ENCODE measurements at places on chromosomes 1 and 21.
A peak's percentile ranks its signal among the peaks of the same experiment; 100 is the strongest.

DNA sequence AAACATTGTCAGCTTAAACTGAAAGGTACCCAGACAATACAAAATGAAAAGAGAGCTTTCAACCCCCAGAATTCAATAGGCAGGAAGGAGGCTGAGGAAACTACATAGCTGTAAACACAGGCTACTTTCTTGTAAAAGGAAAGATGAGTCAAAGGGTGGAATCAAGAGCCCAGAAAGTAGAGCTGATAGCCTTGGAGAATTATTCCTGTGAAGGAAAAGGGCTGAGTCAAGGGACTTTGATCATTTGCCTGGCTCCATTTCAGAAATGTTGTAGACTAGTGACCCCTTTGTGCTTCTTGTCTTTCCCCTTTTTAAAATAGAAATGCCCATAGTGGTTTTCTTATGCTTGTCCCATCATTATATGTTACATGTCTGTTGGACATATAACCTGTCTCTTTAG lies 597.6 kb downstream of the ADGRL2 start:
- no peak for DNase-seq

DNA sequence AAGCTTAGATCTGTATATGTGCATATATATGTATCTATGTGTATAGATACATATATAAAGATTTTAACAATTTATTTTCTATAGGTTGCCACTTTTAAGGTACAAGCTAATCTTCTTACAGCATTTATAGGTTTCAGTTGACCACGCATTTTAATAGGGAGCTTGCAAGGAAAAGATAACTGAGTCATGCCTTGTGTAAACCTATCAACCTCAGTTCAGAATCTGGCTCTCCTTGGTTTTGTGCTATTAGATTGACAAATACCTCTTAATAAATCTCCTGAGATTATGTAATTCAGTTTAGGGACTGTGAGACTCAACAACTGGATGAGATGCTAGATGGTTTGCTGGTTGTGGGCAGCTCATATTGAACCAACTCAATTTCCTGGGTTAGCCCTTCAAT lies 114.7 kb upstream of the SERBP1 start:
- DNase-seq, result no peak

DNA sequence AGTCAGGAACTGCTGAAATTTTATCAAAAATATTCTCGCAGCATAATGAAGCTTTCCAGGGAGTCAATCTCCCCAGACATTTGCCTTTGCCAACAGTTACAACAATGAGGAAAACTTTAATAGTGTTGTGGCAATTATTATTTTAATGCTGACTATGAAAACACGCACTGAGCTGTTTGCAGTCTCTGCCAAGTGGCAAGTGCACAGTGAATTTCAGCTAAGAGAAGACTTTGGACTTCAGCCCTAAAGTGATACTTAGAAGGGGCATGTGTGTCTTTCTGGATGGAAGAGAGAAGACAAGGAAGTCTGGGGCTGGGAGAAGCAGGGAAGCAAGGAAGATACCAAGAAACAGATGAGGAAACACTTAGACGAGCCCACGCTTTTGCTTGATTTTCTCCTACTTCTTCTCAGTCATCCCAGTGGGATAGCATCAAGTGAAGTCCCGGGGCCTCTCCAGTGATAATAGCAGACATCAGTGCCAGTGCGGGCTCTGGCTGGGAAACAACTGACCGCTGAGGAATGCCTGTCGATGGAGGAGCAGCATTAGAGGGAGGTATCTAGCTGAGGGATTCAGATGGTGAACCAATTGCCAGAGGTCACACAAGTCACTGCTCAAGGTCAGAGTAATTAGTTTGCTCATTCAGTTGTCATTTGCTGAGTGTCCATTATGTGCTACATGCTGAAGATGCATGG lies 196.3 kb downstream of the TTLL7 start:
- no peak for DNase-seq

DNA sequence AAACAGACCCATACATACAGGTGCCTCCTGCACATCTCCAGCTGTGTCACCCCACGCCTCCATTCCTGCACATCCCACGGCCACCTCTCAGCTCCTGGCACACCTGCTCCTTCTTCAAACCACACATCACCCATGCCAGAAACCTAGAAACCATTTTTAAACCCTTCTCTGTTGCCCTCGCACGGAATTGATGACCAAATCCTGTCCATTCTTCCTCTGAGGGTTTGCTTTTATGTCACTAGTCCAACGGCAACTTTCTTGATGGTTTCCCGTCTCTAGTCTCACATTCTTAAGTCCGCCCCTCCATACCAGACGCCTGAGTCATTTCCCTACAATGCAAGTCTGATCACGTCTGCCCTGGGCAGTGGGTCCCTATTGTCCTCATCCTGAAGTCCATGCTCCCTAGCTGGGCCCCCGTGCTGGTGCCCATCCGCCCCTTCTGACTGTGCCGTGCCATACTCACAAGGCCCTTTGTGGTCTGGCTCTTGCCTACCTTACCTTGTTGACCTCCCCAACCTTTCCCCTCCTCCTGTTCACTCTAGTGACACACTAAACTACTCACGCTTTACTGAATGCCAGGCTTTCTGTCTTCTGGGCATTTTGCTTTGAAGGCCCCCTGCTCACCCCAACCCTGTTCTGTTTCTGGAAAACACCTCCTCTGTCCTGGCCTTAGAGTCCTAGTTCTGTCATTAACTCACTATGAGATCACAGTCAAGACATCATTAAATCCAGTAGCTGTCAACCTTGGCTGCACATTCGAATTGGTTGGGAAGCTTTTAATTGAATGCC lies 17.6 kb downstream of the SLC2A1 start:
- DNase-seq, result no peak

- DNase-seq, result no peak
These were observed 59.7 kb downstream of the NTPCR start for GRCh38 chr1:233010146-233010545.

DNA sequence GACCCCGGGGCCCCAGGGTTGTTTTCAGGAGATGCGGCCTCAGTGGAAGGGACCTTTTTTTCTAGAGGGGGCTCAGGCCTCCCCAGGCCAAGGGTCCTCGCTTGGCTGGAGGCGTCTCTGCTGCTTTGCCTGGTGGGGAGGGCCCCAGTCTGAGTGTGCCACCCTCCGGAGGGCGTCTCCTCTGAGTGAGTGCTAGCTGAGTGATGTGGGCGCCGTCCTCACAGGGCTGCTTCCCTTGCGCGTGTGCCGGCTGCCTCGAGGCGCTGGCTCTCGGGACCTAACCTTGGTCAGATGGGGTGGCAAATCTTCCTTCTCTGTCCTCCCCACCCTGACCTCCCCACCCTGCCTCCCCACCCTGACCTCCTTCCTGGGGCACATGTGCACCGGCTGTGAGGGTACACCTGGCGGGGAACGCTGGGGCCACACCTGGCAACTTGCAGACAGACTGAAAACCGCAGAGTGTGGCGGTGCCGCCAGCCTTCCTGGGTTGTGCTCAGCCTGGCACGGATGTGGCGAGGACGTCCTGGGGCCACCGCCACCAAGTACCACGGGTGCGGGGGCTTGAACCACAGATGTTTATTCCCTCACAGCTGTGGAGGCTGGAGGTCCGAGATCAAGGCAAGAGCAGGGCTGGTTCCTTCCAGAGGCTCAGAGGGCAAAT lies 93.0 kb upstream of the TTC34 start:
- DNase-seq, result peak; percentile 37

DNA sequence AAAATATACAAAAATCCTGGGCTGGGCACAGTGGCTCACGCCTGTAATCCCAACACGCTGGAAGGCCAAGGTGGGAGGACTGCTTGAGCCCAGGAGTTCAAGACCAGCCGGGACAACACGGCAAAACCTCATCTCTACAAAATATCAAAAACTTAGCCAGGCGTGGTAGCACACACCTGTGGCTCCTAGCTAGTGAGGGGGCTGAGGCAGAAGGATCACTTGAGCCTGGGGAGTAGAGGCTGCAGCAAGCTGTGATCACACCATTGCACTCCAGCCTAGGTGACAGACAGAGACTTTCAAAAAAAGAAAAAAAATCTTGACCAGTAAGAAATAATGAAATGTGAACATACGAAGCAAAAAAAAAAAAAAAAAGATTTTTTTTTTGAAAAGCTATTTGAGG lies 52.1 kb downstream of the ARID4B start:
- no peak for DNase-seq

DNA sequence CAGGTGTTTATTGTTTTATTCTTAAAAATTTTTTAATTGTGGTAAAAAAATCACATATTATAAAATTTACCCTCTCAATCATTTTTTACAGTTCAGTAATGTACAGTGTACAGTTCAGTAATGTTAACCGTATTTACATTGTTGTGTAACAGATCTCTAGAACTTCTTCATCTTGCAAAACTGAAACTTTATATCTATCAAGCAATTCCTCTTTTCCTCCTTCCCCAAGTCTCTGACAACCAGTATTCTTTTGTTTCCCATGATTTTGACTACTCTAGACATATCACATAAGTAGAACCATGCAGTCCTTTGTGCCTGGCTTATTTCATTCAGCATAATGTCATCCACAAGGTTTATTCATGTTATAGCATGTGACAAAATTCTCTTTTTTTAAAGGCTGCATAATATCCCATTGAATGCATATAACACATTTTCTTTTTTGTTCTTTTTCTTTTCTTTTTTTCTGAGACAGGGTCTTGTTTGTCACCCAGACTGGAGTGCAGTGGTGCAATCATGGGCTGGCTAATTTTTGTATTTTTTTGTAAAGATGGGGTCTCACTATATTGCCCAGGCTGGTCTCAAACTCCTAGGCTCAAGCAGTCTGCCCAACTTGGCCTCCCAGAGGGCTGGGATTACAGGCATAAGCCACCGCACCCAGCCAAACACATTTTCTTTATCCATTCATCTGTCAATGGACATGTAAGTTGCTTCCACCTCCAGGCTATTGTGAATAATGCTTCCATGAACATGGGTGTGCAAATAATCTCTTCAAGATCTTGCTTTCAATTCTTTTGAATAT lies 17.2 kb upstream of the RCSD1 start:
- DNase-seq, result no peak

GRCh38 chr1:112957133-112957812 lies 1.3 kb upstream of the SLC16A1 start:
- DNase-seq, result peak; percentile 18

- peak; percentile 34 for DNase-seq
These were observed 536 bp downstream of the LGALS8 start for GRCh38 chr1:236524142-236524894.

DNA sequence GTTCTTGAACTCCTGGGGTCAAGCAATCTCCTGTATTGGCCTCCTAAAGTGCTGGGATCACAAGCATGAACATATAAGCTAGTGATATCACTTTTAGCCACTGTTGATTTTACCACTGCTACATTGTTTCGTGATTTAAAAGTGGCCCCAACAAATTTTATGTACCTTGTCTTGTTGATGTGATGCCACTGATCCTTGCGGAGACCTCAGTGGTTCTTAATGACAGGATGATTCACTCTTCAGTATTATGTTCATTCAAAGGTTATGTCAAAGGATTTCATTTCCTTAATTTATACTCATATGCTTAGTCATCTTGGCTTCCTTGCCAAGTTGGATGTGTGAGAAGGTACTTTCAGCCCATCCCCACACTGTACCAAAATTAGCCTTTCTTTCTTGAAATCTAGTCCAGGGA lies 12.1 kb downstream of the PRKACB start:
- DNase-seq, result no peak

DNA sequence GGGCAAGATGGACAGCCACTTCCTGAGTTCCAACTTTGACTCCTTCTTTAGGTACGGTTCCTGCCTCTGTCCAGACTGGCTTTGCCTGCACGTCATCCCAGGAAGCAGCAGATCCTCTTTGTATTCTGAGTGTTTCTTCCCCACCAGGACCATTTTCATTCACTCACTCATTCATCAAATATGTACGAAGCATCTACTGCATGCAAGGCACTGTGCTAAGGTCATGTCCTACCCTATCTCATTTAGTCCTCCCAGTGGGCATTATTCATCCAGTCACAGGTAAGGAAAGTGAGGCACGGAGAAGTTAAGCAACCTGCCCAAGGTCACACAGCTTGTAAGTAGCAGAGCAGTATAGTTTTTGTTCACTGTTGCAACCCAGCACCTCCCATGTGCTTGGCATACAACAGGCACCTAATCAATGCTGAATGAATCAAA lies 13.9 kb downstream of the CRYBG2 start:
- DNase-seq, result no peak

- no peak for DNase-seq
These were observed 39.0 kb downstream of the MRPL39 start for GRCh38 chr21:25568246-25568645.

- DNase-seq, result no peak
These were observed 62.4 kb upstream of the WNT4 start for GRCh38 chr1:22204989-22205913.

DNA sequence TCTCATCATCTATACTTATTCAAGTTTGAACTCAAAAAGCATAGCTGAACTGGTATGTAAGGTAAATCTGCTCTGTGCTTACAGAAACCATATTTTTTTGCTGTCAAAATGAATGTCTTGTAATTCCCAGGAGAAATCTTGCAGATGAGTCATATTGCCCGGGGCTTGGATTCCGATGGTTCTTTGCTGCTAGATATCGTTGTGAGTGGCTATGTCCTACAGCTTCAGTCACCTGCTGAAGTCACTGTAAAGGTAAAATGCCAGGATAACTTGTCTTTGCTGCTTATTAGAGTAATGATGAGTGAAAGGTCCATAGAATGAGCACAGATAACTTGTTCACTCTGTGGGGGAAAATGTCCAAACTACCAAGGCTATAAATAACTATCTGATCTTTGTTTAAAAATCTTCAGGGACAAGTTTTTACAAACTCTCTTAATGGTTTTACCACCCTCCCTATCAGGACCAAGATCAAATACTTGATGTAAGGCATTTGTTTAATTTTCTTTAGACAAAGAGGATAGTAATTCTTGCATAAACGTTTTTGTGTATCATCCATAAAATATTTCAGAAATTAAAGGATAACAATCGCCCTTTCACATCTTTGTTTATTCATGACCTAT lies 222.3 kb downstream of the TPR start:
- no peak for DNase-seq

- no peak for DNase-seq
These were observed 35.7 kb downstream of the PALMD start for GRCh38 chr1:99681583-99681982.

GRCh38 chr1:25769625-25770383 lies 30.2 kb upstream of the SELENON start:
- DNase-seq, result no peak

DNA sequence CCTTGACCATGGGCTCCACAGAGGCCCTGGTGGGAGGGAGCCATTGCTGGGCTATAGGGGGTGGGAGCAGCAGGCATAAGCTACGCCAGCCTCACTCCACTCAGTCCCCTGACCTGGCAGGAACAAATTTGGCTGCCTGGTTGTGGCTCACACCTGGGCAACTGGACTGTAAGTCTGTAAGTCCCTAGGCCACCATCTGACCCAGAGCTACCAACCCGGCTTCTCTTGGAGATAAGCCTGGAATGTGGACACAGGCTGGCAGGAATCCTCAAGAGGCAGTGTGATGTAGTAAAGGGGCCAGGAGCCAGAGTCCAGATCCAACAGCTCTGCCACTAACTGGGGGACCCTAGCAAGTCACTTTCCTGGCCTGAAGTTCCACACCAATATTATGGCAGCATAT lies 11.4 kb downstream of the NCF2 start:
- no peak for DNase-seq
